ENCODE measurements at places on chromosomes 12 and 14. TPM values are rescaled to one million over a fixed set of nuclear protein-coding genes. Genes with fewer than 3 reads are reported as not detected.

The BHLHE41 gene
- 0.69 TPM for total RNA-seq

The RPS6KL1 gene
- 0.44 TPM for total RNA-seq

The L2HGDH gene
- total RNA-seq, result 12.3 TPM

The CCDC196 gene
- not detected for total RNA-seq

The TAS2R50 gene
- total RNA-seq, result not detected

The OR4K5 gene
- not detected for total RNA-seq

The TMPRSS12 gene
- not detected for total RNA-seq

The C12orf54 gene
- total RNA-seq, result not detected

The JAG2 gene
- total RNA-seq, result 24.0 TPM

The CABP1 gene
- total RNA-seq, result 0.10 TPM

The NEK9 gene
- 37.4 TPM for total RNA-seq
